CD8-positive, alpha-beta T cell (primary cell): ENCODE measurements at places on chromosomes 13 and 19.
A peak's percentile ranks its signal among the peaks of the same experiment; 100 is the strongest.

DNA sequence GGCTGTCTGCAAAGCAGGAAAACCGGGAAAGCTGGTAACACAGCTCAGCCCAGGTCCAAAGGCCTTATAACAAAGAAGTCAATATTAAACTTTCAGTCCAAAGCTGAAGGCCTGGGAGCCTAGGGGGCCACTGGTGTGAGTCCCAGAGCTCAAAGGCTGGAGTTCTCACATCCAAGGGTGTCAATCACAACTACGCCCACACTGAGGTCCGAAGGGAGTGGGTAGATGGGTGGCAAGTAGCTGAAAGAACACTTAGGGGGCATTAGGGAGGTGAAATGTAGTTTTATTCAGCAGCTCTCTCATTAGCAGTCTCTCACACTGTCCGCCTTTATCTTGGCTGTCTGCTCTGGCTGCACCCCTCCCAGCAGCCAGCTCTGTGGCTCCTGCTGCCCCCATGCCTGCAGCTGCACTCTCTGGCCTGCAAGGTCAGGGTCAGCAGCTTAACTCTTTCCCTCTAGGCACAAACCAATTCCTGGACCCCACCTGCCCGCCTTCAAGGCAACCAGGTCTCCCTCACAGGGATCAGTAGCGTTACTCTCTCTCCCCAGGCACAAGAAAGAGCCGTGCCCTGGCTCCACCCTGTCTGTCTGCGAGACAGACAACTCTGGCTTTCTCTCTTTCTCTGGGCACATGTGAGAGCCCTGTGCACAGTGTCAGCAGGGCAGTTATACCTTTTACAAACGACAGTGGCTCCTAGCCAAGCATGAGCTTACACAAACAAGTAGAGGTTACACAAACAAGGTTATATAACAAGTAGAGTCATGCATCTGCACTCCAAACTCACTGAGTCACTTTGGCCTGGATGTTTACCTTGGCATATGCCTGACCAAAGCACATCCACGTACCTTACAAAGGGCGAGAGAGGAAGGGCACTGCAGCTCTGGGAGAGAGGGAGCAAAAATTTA is 249.4 kb upstream of the PCDH20 start:
- no peak for DNase-seq

DNA sequence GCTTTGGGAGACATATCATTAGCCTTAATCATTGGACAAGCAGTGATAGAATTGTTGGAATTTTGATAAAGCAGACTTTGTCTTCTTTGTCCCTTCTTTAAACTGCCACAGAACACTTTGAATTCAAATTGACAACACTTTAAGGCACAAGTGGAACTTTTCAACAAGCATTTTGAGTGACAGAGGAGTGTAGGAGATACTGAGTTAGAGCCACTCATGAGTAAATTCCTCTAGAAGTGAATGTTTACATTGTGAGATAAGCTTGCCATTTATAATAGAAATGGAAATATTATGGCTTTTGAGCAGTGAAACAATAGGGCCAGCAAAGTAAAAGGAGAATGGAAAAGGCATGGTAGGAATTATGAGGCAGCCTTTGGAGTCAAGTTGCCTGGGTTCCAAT is 515.8 kb downstream of the SLITRK6 start:
- no peak for DNase-seq

DNA sequence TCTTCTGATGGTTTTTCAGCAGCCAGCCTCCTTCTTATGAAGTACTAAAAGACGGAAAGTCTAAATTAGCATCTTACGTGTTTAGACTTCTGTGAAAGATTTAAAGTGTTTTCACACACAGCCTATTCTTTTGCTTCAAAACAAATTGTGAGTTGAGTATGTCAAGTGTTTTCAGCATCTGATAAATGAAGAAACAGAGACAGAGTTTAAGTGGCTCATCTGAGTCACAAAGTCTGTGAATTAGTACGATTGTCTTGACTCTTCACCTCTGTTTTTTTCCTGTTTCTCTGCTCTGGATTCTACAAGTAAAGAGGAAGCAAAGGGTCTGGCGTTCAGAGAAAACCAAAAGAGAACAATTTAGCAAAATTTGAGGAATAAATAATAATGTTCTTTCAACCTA is 116.4 kb downstream of the FRY start:
- DNase-seq, result no peak

- peak; percentile 55 for DNase-seq
Observed at GRCh38 chr19:11089254-11090013, at the start of gene LDLR. TSS of gene LDLR (plus strand) at chr19:11089463. CDS start at chr19:11089549, 86 bp downstream.

DNA sequence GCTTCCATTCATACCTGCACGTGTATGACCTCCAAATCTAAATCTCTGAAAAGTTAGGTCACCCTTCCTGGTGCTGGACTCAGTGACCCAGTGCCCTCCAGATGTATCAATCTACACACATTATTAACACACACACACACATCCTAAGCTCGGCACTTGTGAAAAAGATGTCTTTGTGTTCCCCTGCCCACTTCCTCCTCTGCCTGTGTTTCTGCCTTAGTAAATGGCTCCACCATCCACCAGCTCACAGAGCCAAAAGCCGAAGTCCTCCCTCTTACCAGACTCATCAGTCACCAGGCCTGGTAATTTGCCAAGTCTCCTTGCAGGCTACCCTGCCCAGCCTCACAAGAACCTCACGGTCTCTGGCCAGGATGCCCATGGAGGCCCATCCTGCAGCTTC is 131.5 kb downstream of the SHISA2 start:
- no peak for DNase-seq

DNA sequence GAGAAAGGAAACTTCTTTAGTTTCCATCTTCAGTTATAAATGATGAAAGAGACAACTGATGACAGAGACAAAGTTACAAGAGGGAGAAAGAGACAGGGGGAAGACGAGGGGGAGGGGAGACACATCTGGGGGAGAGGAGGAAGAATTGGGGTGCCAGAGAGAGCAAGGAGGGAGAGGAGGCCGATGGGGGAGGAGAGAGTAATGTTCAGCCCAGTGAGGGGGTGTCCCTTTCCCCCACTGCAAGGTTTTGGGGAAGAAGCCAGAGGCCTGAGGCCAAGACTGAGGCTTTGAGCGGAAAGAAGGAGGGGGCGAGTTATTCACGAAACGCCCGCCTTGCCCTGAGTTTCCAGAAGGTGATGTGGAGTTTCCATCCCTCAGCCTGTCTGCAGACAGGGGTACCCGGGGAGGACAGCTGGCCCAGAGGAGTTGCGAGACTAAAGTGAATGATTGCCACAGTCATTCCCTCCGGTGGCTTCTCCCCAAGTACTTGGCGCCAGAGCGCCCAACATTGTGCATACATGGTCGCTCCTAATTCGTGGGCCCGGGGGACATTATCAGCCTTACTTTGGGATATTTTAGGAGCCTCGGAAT is 558 bp upstream of the PPAN start:
- peak; percentile 61 for DNase-seq

GRCh38 chr13:21884299-21884909 is 213.5 kb downstream of the FGF9 start:
- DNase-seq, result no peak

DNA sequence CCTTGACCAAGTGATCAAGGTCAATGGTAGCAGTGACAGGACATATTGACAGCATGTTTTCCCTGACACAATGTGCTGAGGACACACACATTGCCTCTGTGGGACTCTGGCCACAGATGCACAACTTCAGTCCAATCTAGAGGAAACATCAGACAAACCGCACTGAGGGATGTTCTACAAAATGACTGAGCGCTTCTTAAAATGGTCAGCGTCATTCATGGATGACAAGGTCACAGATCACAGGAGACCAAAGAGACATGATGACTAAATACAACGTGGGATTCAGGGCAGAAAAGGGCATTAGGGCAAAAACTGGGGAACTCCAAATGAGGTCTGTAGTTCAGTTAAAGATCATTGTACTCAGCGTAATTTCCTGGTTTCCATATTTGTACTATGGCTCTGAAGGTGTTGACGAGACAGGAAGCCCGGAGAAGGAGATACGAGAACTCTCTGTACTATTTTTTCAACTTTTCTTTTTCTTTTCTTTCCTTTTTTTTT is 20.6 kb downstream of the PBX4 start:
- DNase-seq, result peak; percentile 71

DNA sequence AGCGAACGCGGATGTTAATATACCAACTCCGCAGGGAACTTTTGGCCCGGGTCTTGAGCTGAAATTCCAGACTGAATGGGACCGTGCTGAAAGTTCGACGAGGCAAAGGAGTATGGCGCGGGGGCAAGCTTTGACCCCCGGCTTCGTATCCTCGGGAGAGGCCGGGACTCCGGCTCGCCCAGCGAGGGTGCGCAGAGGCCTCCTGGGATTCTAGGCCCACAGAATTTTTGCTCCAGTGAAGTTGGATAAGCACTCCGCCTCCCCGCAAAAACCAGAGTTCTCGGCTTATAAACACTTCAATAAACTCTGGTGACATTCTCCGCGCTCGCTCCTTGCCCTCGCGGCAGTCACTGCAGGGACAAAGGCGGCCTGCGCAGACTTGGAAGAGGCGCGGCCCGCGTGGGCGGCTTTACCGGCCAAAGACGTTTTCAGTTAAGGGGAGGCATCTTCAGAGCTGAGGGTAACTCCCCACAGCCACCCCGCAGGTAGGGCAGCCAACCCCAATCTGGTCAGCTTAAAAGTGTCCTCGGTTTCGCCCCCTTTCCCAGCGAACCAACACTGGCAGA is 112.6 kb downstream of the KCNRG start:
- DNase-seq, result peak; percentile 13

DNA sequence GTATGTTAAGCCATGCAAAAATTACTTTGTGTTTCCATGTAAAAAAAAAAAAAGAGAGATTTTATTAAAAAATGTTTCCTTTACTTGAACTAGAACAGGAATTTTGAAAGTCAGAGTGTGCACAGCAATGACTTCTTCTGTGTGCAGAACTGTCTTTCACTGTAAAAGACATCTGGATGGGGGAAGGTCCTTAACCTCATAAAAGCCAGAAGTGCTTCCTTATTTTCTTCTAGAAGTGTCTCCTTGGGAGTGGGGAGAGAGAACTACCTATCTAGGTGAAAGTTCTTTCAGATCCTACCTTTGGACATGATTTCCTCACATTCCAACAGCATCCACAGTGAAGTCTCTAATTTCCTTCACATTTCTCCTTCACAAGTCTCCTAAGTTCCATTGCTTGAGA is 360.3 kb downstream of the FGF14 start:
- DNase-seq, result no peak

GRCh38 chr19:57812226-57812625 is 2.5 kb downstream of the ZNF552 start:
- DNase-seq, result peak; percentile 19

GRCh38 chr13:80989241-80989640 is 648.3 kb upstream of the SPRY2 start:
- DNase-seq, result no peak

- no peak for DNase-seq
Observed at GRCh38 chr19:47253467-47253881, 2.9 kb upstream of the CCDC9 start.

DNA sequence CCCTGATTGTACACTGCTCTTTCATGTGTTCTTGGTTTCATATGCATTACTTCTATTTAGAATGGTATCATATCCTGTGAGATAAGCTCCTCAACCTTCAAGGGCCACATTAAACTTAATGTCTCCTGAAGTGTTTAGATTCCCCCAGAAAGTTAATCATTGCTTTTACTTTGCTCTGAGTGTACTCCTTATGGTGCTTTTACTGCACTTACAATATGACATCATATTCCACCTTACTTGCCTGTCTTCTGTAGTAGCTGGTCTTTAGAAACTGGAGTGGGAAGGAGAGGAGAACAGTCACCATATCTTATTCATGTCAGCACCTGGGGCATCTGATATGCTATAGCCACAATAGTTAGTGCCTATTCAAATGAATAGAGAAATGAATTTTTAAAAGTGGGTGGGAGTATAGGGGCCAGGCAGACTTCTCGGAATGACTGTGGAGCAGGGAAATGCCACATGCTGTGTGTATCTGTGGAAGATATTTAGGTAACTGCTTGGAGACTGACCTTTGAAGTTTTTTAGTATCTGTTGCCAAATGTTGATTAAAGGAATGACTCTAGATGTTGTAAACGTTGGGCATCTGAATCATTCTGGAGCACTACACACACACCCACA is 40.2 kb downstream of the SLAIN1 start:
- DNase-seq, result no peak
